ENCODE measurements at places on chromosomes 13 and 19. TPM values are rescaled to one million over a fixed set of nuclear protein-coding genes. Genes with fewer than 3 reads are reported as not detected.
A peak's percentile ranks its signal among the peaks of the same experiment; 100 is the strongest.

GRCh38 chr13:73535341-73535740 lies 476.5 kb downstream of the KLF5 start:
- no peak for DNase-seq
- no peaks in the 10 kb centered on the region for H3K36me3 ChIP-seq
- H3K4me1 ChIP-seq = no peaks in the 10 kb centered on the region

DNA sequence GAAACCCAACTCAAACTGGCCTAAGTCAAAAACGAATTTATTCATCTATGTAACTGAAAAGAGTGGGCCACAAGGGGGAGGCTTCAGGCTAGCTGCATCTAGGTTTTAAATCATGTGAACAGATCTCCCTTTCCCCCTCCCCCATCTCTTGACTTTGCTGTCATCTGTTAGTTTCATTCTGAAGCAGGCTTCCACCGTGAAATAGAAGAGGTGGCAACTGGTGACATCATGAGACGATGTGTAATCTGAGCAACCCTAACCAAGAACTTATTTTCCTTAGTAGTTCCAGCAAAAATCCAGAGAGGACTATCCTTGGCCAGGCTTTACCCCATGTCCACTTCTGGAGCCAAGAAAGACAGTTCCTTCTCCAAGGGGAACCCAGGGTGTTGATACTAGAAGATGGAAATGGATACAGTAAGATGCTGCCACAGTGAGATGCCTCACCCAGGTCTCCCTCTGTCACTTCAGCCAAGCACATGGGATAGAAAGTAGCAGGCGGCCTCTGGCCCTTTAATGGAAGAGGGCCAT lies 9.4 kb downstream of the SAMD4B start:
- H3K4me1 ChIP-seq = peaks cover 10% of the 10 kb centered on the region
- H3K27ac ChIP-seq = no peak overlapping the region
- DNase-seq = peak; percentile 47
- no peaks in the 10 kb centered on the region for H3K27me3 ChIP-seq

Gene CDC16
- 86.0 TPM for total RNA-seq

- H3K36me3 ChIP-seq = no peaks in the 10 kb centered on the region
- DNase-seq = peak; percentile 30
- H3K27me3 ChIP-seq = no peaks in the 10 kb centered on the region
- no peak overlapping the region for H3K27ac ChIP-seq
Measured at GRCh38 chr19:953445-954271, 27.8 kb downstream of the ARID3A start.

DNA sequence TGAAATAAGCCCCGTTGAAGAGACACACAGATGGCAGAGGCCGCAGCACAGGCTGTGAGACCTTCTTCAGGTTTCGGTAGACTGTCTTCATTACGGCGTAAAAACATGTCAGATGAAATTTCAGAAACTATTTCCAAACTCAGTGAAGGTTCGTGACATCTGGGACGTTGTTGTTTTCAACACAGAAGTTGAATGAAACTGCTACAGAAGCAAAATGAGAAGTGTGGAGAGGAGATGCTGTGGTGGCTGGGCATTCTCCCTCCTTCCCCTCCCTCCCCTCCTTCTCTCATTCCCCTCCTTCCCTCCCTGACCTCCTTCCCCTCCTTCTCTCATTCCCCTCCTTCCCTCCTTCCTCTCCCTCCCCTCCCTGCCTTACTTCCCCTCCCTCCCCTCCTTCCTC lies 113.6 kb downstream of the ATP11A start:
- H3K4me3 ChIP-seq = no peak overlapping the region
- H3K36me3 ChIP-seq = peaks cover 9% of the 10 kb centered on the region
- DNase-seq = no peak
- no peaks in the 10 kb centered on the region for H3K4me1 ChIP-seq

DNA sequence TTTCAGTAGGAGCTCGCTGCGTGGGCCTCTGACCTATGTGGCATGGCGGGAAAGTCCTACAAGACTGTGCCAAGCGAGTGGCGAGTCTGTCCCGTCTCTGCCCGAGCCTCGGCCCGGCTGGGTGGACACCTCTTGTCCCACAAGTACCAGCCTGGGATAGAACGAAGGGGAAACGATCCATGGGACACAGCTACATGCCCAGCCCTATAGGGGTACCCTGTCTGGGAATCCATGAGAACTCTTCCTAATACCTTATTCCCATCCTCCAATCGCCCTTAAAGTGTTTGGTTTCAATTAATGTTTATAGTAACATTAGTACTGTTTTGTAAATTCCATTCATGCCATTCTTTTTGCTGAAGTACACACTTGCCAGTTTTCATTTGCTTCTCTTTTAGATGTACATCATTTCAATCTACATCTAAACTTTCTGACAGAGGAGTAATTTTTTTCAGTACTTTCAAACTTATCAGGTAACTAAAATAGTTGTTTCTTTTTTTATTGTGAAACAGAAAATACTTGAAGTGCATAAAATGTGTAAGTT lies 667 bp upstream of the ZNF790 start:
- peak overlapping the region; percentile 48 for H3K4me3 ChIP-seq
- no peaks in the 10 kb centered on the region for H3K27me3 ChIP-seq
- H3K36me3 ChIP-seq = no peaks in the 10 kb centered on the region
- H3K27ac ChIP-seq = peak overlapping the region; percentile 73

Measured in CD4-positive, alpha-beta memory T cell (primary cell).